ENCODE measurements at places on chromosomes 11 and 22.

- no peak for DNase-seq
Measured at GRCh38 chr22:40585310-40585751, 51.2 kb downstream of the MRTFA start.

DNA sequence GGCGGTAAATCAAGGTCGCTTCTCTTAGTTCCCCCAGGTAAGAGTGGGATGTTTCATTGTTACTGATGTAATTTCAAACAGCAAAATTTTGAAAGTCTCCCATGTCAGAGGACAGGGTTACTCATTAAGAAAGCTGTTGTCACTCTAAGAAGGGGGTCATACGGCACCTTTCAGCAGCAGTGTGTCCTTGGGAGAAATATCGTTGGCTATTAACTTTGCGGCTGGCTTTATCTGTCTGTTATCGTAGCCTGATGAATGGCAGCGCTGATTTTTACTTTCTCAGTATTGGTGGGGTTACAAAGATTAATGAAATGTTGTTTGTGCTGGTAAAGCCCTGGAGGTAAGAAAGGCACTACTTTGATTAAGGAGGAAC lies 27.5 kb upstream of the FBXO3 start:
- DNase-seq: no peak

GRCh38 chr11:1298695-1299492 lies 10.5 kb downstream of the TOLLIP start:
- no peak for DNase-seq

DNA sequence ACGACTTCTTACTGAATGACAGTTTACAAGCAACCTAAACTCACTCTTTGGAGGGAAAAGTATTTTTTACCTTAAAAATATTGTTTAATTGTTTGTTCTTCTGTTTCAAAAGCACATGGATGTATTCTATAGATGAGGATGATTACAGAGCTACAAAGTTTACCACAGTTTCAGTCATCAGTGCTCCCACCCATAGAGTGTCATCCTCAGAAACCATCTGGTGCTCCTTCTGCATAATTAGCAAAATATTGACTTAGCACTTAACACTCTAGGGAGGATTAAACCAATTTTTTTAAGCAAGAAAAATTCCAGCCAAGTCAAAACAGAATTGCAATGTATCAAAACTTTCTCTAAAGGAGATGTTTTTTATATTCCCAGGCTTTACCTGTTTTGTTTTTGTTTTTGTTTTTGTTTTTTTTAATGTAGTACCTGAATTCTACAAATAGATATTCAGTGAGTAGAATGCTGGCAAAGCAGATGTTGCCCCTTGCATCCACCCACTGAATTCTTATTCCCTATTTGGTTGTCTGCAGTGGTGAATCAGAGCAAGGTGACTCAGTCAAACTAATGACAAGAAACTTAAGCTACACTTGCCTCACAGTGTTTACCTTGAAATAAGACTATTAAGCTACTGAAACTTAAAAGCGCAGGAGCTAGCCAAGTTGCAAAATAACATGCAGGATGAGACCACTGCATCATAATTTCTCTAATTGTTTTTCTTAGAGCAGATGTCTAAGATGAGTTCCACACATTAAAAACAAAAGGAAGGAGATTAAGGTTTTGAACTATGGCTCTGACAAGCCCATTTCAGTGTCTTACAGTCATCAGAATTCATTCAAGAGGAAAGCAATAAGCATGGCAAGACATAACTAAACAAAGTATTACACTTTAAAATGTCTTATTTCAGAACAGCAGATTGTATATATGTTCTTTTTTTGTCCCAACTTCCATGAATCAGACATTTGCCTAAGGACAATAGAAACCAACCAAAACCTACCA lies 155.1 kb upstream of the SOX6 start:
- no peak for DNase-seq

DNA sequence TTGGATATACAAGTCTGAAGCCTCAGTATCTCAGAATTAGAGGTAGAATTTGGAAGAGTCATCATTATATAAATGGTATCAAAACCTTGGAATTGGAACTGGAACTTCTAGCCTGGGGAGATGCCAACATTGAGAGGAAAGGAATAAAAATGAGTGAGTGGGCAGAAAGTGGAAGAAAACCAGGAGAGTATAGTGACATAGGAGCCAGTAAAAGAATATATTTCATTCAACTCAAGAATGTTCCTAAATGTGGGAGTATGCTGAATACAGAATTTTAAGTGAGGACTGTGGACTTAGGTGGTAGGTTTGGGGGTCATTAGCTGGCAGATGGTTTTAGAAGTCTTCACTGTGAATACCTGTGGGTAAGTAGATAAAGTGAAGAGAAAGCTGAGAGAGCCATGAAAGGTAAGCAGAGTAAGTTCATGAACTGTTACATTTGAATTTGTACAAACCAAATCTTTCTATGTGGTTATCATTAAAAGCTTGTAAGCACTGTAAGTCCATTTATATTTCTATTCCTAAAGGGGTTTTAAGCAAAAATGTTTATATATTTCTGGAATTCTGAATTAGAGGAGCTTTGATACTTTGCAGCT lies 60.2 kb downstream of the PDHX start:
- no peak for DNase-seq

DNA sequence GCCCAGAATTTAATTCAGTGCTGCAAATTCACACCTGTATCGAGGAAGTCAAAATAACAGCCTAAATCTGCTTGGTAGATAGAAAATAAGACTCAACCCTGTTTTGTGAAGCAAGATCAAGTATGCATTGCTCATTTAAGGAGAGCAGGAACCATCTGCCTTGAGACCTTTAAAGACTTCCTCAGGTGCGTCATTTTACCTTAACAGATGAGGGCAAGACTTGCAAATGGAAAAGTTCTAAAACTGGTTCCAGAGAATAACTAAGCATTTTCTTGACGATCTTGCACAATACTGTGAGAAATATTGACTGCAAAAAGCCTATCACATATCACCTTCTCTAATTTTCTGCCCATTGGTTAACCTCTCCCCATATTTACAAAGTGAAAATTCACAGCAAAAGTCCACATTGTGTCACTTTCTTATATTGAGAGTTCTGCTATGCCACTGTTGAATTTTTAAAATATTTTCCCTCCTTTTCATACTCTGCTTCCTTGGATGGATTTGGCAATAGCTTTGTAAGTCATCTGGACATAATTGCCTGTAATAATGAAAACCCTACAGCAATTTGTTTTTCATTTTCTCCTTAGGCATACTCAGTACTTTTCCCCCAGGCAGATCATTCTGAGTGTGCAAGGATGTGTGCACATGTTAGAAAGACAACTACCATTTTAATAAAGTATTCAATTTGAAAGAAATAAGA lies 234.2 kb downstream of the AASDHPPT start:
- no peak for DNase-seq

GRCh38 chr11:5689551-5689983 lies at the start of gene TRIM22:
Gene TRIM22 (plus strand): TSS chr11:5689790. CDS start chr11:5696233, 6,443 bp downstream.
- peak; percentile 55 for DNase-seq

GRCh38 chr11:6646918-6647679 lies 8.5 kb downstream of the DCHS1 start:
- DNase-seq: peak; percentile 19

DNA sequence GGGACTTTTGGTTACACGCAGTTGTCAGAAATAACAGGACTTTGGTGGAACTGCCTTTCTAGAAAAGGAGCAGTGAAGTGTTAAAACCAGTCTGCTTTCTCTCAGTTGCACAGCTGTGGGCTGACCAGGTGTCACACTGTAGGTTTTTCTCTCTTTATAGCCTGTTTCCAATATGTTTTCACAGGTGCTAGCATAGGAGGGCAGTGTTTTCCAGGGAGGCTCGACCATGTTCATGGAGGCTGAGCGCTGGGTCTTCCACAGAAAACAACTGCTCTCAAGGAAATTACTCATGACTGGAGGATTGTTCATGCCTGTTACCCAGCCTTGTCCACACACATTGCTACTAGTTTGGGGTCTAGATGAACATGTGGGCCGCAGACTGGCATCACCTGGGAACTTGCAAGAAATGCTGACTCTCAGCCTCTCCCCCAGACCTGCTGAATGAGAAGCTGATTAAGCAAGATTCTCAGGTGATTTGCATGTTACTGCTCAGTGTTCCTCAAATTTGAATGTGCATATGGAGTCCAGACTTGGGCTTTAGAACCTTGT lies 157.7 kb downstream of the MAML2 start:
- no peak for DNase-seq

DNA sequence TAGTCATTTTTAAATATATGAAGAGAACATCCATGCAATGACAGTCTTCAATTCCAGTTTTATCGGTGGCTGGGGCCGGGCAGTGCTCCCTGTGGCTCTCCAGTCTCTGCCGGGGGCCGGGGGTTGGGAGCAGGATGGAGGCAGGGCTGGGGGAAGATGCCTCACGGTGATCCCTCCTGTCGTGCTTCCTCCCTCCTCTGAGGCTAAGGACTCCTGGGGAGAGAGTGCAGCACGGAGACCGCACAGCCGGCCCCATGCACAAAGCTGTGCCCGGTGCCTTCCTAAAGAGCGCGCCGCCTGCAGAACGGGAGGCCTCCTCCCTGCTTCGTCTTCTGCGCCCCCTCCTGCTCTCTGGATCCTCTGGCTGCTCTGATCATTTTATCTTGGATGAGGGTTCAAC lies 20.5 kb downstream of the GAL start:
- DNase-seq: no peak

DNA sequence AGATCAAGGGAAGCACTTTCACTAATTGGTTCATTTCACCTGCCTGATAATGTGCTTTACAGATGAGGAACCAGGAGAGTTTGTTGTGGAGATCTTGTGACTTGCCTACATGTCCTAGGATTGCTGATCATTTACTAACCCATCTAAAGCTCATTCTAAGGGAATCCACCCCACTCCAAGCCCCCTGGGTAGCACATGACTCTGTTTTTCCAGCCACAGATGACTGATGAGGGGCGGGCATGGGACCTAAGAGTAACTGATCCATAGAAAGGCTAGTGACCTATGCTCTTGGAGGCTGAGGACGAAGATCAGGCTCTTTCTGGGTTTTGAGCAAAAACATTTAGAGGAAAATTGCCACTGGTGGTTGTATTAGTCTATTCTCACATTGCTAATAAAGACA lies 378.1 kb downstream of the CADM1 start:
- no peak for DNase-seq

GRCh38 chr22:17063411-17064106 lies 21.2 kb upstream of the IL17RA start:
- DNase-seq: no peak

GRCh38 chr11:1896923-1897322 lies 5.2 kb upstream of the PRR33 start:
- no peak for DNase-seq

GRCh38 chr11:115123641-115124040 lies 380.6 kb downstream of the CADM1 start:
- DNase-seq: no peak

- no peak for DNase-seq
Measured at GRCh38 chr22:49334976-49335375, 492.7 kb downstream of the BRD1 start.

GRCh38 chr22:37618072-37618656 lies 9.5 kb downstream of the GGA1 start:
- DNase-seq: no peak

DNA sequence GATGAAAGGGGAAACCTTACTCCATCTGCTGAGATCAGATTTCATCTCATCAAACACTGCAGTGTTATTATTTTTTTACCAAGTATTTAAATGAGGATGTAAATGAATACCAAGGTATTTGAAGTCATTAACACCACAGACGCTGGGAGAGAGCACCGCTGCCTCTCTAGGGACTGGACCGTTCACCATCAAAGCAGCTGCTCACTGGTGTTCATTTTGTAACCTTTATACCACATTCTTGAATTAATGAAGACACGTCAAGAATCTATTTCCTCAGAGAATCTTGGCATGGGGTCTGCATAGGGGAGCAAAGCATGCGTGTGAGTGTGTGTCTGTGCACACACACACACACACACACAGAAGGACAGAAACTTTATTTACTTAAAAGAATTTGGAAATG lies 15.6 kb downstream of the SIAE start:
- DNase-seq: no peak

DNA sequence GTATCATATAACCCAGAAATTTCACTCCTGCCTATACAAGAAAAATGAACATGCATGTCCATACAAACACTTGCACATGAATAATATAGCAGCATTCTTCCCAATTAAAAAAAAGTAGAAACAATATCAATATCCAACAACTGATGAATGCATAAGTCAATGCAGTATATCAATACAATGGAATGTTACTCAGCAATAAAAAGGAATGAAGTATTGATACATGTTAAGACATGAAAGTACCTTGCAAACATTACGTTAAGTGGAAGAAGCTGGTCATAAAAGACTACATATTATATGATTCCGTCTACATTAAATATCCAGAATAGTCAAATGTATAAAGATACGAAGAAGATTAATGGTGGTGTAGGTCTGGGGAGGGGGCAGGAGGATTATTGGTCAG lies 73.9 kb upstream of the DRD2 start:
- no peak for DNase-seq

- no peak for DNase-seq
Measured at GRCh38 chr11:107583629-107584195, 7.2 kb upstream of the ELMOD1 start.

- DNase-seq: no peak
Measured at GRCh38 chr11:58497951-58498350, 10.0 kb downstream of the OR5B21 start.

GRCh38 chr11:120334894-120335462 lies 1.2 kb upstream of the ARHGEF12 start:
- DNase-seq: peak; percentile 51

DNA sequence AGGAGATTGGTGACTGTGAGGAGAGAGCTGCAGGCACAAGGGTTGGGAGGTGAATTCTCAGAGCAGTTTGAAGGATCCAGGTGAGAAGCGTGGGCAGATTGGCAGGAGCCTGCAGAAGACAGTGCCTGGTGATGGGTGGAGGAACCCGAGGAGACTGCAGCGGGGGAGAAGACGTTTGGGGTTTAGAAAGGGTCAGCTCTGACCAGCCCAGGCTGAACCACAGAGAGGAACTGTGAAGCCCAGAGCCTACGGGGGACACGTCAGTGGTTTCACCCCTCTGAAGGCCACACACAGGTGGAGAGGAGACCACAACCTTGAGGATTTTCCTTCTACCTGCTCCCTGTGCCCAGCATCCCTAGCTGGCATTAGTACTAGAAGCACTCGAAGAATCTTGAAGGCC lies 154.8 kb upstream of the TBCEL start:
- no peak for DNase-seq

DNA sequence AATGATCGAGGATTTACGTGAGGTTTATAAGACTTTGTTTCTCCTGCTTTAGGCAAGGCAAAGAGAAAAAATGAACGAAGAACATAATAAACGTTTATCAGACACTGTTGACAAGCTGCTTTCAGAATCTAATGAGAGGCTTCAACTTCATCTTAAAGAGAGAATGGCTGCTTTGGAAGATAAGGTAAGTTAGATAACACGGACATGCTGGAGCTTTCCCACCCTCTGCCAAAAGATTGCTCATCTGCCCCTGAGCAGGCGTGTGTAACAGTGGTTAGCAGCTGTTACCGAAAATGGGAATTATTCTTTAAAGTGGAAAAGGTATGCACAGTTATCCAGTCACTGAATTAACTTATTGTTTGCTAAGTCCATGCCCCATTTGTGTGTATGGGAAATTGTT lies 62.8 kb upstream of the CTTN start:
- DNase-seq: no peak

DNA sequence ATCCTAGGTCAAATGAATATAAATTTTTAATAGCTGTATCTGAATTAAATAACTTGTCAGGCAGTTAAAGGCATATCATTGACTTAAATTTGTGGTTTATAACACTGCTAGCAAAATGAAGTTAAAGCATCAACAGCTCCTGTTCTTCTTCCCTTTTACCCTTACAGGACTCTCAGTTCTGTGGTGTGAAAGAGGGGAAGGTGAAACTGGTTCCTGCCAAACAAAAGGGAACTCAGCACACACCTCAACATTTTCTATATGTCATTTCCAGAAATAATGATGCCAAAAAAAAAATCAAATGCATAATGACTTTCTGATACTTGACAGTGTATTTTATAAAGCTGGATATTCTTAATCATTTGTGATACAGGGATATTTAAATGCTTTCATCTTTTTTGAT lies 21.2 kb downstream of the ARL14EP start:
- DNase-seq: no peak

Measured in activated naive CD4-positive, alpha-beta T cell treated with Interleukin-2 at 50 U/mL for 16 hours (primary cell).